ENCODE measurements at places on chromosomes 7 and 10.
A peak's percentile ranks its signal among the peaks of the same experiment; 100 is the strongest.

DNA sequence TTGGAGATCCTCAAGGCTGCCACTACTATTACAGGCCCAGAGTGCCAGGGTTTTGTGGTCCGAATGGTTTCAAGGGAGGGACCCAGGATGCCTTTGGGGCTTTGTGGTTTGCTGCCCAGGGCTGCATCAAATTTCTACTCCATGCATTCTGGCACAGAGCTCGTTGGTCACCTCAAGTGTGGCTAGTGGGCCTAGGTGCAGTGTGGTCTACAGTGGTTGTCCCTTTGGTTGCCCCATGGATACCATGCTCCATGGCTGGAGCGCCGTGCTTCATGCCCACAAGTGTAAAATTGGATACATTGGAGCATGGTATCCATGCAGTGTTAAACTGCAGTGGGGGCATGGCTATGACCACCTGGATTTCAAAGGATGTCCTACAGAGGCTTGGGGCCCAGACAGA lies 5.4 kb upstream of the PRF1 start:
- DNase-seq = no peak

GRCh38 chr7:41834805-41835694 lies 132.2 kb upstream of the INHBA start:
- DNase-seq = no peak

DNA sequence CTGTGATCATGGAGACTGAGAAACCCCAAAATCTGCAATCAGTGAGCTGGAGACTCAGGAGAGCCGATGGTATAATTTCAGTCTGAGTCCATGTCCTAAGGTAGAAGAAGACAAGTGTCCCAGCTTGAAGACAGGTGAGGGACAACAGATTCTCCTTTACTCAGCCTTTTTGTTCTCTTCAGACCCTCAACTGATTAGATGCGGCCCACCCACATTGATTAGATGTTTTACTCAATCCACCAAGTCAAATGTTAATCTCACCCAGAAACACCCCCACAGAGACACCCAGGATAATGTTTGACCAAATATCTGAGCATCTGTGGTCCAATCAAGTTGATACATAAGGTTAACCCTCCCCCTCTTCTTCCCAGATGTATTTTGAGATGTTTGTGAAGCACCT lies 131.2 kb downstream of the PFKFB3 start:
- no peak for DNase-seq

GRCh38 chr10:78905957-78906308 lies 162.8 kb upstream of the ZMIZ1 start:
- no peak for DNase-seq

GRCh38 chr7:50470250-50471163 lies 20.4 kb upstream of the FIGNL1 start:
- no peak for DNase-seq

GRCh38 chr7:33965183-33965744 lies 59.9 kb downstream of the BMPER start:
- DNase-seq = no peak

DNA sequence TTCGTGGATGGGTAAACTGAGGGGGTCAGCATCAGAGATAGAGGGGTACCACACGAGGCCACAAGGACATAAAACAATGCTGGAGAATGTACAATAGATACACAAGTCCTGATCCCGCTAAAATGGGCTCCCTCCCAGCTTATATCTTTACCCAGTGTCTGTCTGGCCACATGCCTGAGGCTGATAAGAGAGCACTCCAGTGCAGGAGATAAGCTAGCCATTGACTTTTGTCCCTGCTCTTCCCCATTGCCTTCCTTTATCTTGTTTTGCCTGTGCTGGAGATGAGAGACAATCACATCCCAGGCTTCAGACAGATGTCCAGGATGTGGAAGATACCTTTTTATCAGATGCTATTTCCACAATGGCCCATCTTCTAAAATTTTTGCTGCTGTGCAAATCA lies 6.0 kb downstream of the GAD2 start:
- no peak for DNase-seq

- peak; percentile 19 for DNase-seq
These were observed 2.8 kb downstream of the PDGFA start for GRCh38 chr7:516606-517456.

DNA sequence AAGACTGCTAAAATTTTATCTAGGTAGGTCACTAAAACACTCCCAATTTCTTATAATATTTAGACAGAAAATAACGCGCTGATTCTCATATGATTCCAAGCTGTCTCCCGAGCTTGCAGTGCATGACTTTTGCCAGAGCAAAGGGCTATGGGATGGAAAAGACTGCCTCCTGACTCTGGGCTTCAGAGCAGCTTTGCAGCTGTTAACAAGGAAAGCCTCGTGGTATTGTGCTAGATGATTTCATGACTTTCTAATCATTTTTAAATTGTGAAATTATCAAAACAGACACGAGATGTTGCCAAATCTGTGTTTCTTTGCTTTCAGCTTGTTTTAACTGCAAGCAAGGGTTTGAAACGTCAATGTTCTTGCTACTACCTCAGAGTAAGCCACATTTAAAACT lies 238.3 kb downstream of the AGMO start:
- DNase-seq = no peak

GRCh38 chr7:23350466-23350865 lies 51.3 kb downstream of the MALSU1 start:
- DNase-seq = no peak

DNA sequence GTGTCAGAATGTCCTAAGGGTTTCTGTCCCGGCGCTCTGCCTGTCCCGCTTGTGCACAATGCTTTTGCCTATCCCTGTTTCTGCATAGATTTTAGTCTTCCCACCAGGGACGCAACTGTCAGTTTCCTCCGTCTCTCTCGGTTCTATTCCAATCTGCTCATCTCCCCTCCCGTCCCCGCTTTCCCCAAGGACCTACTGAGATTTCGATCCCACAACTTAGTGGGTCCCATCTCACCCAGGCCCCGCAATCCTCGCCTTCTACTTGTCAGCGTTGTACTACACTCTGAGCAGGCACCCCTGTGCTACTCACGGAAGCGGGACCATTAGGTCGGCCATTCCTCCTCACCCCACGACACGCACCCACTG lies 519 bp upstream of the ZNF655 start:
- DNase-seq = no peak

DNA sequence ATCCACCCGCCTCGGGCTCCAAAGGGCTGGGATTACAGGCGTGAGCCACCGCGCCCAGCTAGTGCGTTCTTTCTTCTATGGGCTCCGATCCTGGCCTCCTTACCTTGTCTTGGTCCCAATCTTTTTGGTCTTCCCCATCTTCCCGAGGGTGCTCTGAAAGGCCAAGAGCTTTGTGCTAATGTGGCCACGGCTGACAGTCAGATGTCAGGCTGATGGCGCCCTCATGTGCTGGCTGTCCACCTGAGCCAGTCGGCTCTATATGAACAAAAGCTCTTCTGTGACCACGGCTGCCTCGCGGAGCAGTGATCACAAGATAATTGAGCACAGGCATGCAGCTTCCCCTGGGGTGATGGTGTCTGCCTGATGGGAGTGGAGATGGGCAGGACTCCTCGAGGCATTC lies 11.0 kb upstream of the AHCYL2 start:
- no peak for DNase-seq
